NCI-H187 treated with DMSO at 0.1 percent for 48 hours (cell line): ENCODE measurements at places on chromosomes 3 and 15.

DNA sequence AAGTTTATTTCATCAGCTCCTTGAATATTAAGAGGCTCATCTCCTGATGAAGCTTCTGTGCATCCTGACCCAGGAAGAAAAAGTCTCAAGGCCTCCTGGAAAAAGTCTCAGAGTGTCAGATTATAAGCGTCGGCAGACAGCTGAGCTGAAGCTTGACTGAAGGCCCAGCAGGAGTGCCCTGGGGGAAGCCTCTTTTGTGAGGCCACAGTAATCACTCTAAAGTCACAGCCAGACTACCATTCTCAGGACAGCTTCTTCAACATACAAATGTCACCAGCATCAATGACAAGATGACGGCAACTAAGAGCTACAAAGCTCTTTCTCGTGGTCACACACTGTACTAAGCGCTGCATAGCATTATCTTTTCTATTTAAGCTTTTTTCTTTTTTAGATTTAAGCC lies 72.7 kb upstream of the LRRN1 start:
- no peak for DNase-seq

- DNase-seq, result peak; percentile 2
Measured at GRCh38 chr3:176376531-176376930, 820.8 kb downstream of the TBL1XR1 start.

DNA sequence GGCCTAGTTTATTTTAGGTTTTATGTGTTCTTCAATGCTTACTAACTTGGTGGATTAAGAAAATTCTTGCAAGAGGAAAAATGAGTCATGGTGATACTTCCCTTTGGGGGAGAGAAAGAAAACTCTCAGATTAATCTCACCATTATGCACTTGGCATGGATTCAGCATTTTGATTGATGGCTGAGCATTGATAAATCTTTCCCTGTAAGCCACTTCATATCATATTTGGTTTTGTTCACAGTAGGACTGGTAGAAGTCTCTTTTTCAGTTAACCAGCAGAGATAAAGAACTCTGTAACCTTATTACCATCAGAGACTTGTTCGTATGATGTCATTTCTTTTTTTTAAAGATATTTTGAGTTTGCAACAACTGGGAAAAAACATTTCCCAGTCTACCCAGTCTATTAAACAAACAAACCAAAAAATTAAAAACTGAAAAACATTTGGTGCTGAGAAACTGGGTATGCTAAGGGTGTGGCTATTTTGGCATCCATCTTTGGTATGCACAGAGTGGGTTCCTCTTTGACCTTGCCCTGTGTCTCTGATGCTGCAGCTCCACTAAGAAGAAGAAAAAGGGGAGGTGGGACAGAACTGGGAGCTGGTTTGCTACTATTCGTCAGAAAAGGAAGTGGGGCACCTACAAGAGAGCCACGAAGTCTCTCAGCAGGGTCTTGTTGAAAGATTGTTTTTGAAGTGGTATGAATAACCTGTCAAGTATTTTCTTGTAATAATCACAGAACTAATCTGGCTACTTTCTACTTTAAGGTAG lies 17.2 kb downstream of the TMOD3 start:
- no peak for DNase-seq

- DNase-seq, result no peak
Measured at GRCh38 chr3:38154625-38155255, 10.6 kb upstream of the OXSR1 start.

- no peak for DNase-seq
Measured at GRCh38 chr15:29692527-29692926, 129.7 kb downstream of the TJP1 start.

GRCh38 chr15:29105151-29105854 lies 164.3 kb downstream of the NSMCE3 start:
- no peak for DNase-seq

- DNase-seq, result no peak
Measured at GRCh38 chr3:128232376-128233178, 79.3 kb downstream of the EEFSEC start.

- DNase-seq, result no peak
Measured at GRCh38 chr15:70796516-70797310, 33.4 kb upstream of the UACA start.

DNA sequence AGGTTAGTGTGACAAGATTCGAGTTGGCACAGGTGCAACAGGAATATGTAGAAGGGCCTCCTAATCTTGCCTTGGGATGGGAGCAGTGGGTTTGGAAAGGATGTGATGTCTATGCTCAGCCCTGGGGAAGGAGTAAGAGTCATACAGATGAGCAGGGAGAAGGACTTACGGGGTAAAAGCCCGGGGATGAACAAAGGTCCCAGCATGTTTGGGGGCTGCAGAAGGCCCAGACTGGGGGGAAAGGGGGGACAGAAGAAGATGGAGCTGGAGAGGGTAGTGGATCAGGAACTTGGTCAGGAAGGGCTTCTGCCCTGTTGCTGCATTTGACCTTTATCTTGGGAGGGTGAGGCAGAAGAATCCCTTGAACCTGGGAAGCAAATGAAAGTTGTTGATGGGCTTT lies 240.1 kb upstream of the ST8SIA2 start:
- DNase-seq, result no peak

- no peak for DNase-seq
Measured at GRCh38 chr15:90234096-90234988, at the start of gene GDPGP1. Gene GDPGP1, plus strand, starts transcription at chr15:90234209. Its CDS starts 6,700 bp downstream, at chr15:90240909.

- no peak for DNase-seq
Measured at GRCh38 chr15:70701891-70702568, 61.3 kb downstream of the UACA start.

- DNase-seq, result no peak
Measured at GRCh38 chr3:106337116-106337515, 468.3 kb upstream of the CBLB start.

DNA sequence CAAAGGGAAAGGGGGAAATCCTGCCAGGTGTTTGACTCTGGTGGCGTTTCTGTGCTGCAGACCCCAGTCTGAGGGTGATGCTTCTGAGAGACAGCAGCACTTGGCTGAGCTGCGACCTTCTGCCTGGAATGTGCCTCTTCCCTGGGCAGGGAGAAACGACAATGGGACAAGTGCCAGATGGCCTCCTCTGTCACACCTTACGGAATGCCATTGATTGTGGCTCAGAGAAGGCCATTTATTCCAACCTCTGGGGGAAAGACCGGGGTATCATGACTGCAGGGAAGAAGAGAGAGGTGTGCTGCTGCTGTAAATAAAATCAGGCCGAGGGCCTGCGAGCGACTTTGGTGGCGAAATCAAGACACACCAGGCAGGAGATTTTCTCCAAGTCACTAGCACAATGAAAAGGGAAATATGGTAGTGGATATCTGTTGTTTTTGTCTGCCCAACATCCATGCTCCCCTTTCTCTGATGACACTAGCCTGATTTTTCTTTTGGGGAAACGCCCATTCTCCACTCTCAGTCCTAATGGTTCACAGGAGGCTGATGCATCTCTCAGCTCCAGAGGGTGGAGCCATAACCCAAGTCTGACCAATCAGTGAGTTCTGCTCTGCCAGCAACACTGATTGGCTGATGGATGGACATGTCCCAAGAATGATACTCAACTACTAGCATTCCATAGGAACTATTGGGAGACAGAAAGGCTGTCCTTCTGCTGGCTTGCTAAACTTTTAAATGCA lies 336.1 kb downstream of the FOXP1 start:
- no peak for DNase-seq

- no peak for DNase-seq
Measured at GRCh38 chr3:46778101-46778500, 60.4 kb upstream of the PRSS50 start.

- DNase-seq, result no peak
Measured at GRCh38 chr3:146747928-146748327, 142.8 kb upstream of the PLSCR5 start.

- no peak for DNase-seq
Measured at GRCh38 chr3:20046556-20046955, 6.3 kb downstream of the KAT2B start.

DNA sequence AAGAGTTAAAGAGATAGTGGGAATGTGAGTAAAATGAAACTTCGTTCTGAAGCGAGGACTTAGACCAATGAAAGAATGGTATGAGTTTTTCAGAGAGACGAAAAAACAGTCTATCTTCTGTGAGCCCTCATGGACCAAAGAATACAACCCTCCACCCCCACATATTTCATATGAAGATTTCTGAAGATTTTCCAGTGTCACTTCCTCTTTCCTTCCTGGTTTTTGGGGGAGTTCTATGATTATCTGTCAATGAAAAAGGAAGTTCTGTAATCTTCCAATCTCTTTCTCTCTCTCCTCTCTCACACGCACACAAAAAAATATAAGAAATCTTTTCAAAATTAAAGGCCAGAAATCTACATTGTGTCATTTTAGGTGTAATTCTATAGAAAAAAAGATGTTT lies 27.7 kb downstream of the CMSS1 start:
- DNase-seq, result no peak
